Activated T-cell treated with anti-CD3 and anti-CD28 coated beads for 24 hours (primary cell): ENCODE measurements at places on chromosomes 3 and 15.

DNA sequence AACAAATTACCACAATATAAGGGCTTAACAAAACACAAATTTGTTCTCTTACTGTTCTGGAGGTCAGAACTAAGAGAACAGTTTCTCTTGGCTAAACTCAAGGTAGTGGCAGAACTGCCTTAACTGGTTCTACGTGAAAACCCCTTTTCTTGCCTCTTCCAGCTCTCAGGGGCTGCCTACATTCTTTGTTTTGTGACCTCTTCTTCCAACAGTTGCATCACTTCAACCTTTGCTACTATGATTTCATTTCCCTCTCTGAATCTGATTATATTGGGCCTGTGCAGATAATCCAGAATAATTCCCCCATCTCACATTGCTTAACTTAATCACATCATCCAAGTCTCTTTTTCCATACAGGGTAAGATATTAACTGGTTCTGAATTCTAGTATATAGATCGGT, 624.6 kb downstream of the ZPLD1 start:
- DNase-seq = no peak

GRCh38 chr3:169591983-169592644, 71.4 kb downstream of the MECOM start:
- no peak for DNase-seq

GRCh38 chr3:123489400-123490004, 40.6 kb upstream of the ADCY5 start:
- DNase-seq = no peak

DNA sequence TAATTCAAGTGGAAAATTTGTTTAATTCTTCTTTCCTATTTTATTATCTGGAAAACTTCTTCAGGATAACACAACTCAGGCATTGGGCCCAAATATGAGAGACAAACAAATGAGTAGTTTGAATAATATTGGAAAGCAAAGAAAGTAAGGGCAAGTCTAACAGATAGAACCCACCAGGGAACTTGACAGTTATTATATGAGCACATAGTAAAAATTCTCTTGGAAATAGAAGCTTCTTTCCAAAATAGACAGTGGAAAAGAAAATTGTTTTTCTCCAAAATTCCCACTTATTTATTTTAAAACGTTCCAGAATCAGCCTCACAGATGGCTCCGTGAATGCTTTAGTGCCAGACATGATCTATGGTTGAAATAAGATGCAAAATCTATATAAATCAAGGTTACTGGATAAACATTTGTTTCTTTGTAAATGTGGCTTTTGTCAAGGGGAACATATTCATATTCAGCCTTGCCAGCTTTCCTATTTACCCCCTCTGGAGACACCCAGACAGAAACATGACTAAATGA, 23.9 kb downstream of the LDHAL6B start:
- DNase-seq = no peak

DNA sequence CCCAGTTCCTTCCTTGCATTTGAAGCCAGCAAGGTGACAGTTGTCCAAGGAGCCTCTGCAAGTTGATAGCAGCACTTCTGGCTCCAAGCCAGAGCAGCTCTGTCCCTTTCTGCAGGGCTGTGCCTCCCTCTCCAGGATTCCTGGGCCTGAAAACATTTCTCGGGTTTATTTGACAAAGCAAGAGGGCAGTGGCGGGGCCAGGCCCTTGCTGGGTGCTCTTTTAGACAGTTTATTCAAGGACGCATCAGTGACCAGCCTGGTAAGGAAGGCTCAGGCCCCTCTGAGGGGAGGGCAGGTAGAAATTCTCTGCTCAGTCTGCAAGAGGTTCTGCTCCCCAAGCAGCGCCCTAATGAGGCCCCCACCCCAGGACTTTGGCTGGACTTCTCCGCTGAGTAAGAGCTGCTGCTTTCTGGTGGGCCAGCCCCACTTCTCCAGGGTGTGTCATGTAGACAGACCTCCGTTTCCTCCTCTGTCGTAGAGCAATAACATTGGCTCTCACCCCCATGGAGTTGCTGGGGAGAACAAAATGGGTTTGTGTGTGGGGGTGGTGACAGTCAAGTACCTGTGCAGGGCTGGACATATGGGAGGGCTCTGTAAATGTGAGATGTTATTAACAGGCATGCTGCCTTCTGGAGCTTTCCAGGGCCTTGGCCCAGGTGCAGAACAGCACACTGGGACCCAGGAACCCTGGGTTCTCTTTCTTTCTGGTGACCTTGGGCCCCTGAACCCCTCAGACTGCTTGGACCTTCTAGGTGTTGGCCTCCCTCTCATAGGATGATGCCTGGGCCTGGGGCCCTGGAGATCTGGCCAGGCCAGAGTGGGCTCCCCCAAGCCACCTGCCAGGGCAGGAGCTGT, 146.2 kb upstream of the TLE3 start:
- no peak for DNase-seq

- no peak for DNase-seq
These were observed 115.6 kb upstream of the MANF start for GRCh38 chr3:51269466-51269865.

- no peak for DNase-seq
These were observed 473.5 kb downstream of the RBMS3 start for GRCh38 chr3:29754346-29754745.
